Dorsolateral prefrontal cortex (tissue), 122 donors: ENCODE measurements at places on chromosomes 3 and 15.

- DNase-seq = no peak
These were observed 62.5 kb downstream of the LRRC49 start for GRCh38 chr15:70955151-70955550.

GRCh38 chr15:101028772-101029438 is 109.7 kb downstream of the LRRK1 start:
- no peak for DNase-seq

- no peak for DNase-seq
These were observed 38.9 kb downstream of the MDFIC2 start for GRCh38 chr3:70273492-70273891.

DNA sequence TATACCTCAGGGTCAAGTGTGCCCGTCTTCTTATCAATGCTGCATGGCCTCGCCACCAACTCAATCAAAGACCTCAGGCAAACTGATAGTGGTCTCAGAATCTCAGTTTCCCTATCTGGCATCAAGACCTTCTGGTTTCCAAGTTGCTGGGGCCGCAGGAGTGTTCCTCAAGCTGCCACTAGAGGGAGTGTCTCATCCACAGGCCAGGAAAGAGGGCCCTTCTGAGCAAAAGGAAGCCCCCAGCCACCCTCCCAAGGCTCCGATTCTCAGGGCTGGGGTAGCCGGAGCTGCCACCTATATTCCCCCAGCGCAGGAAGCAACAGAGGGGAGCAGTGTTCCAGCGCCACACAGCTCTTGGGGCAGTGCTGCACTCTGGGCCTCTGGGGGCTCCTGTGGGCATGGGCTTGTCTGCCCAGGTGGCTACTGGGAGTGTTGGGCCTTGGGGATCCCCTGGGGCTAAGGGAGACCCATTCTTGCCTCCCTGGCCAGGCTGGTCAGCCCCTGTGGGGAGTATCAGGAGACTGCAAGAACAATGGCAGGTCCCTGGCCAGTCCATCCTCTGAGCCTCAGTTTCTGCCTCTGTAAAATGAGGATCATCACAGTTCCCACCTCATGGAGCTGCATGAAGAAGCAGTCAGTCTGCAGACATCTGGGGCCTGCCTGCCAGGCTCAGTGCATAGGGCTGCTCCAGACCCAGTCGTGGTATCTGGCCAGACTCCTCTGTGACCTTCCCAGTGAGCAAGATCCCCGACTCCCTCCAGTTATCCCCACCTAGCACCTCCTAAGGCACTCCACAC is 23.4 kb upstream of the SEC13 start:
- no peak for DNase-seq

GRCh38 chr3:123656691-123657090 is 71.8 kb upstream of the HACD2 start:
- DNase-seq = no peak

GRCh38 chr3:20680990-20681628 is 495.1 kb upstream of the SGO1 start:
- DNase-seq = no peak

- DNase-seq = no peak
These were observed 201.3 kb upstream of the TPM1 start for GRCh38 chr15:62841269-62841628.
